ENCODE measurements at places on chromosomes 11 and 22. TPM values are rescaled to one million over a fixed set of nuclear protein-coding genes. Genes with fewer than 3 reads are reported as not detected.

DNA sequence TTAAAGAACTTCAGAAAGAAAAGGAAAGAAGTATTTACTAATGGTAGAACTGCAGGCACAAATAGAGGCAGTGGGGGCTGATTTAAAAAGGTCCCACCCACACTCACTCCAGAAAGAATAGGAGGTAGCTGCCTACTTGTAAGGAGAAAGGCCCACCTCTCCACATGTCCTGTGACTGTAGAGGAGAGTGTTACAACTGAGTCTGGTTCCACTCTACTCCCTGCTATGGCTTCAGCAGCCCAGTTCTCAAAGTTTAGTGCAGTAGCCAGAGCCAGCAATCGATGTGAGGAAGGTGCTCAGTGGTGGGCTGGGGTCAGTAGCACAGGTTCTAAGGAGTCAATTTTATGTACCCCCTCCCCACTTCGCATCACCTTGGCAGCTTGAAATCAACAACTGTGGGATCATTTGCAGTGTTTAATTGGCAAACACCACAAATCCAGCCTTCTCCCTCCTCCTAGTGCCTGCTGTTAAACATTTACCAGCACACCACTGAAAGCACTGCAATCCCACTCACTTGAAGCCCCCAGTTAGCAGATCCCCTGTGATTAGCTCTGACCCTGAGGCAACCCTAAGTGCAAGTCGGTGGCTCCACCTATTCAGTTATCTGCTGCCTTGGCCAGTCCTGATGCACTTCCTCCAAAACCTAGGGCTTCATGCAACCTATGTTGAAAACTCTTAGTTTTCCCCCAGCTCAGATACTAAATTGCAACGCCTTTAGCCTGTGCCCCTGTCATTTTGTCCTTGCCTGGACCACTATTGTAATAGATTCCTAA is 146.6 kb downstream of the BBOX1 start:
- DNase-seq: no peak

DNA sequence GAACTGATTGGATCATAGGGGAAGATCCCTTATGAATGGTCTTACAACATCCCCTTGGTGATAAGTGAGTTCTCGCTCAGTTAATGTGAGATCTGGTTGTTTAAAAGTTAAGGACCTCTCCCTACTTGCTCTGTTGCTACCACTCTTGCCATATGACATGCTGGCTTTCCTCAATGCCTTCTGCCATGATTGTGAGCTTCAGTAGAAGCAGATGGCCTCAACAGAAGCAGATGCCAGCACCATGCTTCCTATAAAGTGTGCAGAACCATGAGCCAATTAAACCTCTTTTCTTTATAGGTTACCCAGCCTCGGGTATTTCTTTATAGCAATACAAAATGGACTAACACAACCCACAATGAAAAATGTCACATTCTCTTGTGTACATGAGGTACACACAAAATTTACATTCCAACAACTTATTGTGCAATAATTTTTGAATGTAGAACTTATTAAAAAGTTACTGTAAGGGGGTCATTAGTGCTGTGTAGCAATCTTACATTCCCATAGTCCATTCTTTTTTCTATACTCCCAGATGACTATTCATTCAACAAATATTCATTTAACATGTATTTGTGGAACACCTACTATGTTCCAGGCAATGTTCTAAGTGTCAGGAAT is 10.3 kb downstream of the CYP2R1 start:
- DNase-seq: no peak

DNA sequence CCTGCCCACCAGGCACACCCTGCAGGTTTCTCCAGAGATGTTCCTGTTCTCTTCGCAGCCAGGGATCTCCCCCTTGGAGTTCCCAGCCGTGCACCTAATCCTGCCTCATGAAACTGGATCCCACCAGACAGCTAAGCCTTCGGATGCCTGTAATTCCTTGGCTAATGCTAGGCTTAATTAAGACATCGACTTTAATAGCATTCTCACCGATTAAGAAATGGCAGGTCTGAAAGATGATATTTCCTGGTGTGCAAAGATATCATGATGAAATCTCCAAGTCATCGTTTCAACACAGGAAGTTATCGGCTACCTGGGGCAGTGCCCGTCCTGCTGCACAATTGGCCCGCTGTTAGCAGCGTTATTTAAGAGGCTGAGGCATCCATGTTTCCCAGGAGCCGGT is 41.5 kb upstream of the CCND1 start:
- DNase-seq: no peak

GRCh38 chr22:48431536-48432315 is 1395.9 kb downstream of the BRD1 start:
- no peak for DNase-seq

DNA sequence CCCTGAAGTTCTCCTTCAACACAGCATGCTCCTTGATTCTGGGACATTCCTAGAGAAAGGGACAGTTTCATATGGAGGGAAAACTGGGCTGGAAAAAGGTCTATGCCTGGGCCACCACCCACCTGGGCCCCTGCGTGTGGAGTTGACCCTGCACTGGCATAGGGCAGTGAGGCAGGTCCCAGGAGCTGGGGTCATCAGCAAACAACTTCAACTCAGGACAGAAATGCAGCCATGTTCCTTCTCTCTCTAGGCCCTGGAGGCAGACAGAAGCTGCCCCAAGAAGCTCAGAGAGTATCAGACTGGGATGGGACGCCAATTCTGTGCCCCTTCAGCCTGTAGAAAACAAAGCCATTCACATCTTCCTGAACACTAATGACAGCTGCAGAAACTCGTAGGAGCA is 34.9 kb downstream of the RTL6 start:
- DNase-seq: no peak

DNA sequence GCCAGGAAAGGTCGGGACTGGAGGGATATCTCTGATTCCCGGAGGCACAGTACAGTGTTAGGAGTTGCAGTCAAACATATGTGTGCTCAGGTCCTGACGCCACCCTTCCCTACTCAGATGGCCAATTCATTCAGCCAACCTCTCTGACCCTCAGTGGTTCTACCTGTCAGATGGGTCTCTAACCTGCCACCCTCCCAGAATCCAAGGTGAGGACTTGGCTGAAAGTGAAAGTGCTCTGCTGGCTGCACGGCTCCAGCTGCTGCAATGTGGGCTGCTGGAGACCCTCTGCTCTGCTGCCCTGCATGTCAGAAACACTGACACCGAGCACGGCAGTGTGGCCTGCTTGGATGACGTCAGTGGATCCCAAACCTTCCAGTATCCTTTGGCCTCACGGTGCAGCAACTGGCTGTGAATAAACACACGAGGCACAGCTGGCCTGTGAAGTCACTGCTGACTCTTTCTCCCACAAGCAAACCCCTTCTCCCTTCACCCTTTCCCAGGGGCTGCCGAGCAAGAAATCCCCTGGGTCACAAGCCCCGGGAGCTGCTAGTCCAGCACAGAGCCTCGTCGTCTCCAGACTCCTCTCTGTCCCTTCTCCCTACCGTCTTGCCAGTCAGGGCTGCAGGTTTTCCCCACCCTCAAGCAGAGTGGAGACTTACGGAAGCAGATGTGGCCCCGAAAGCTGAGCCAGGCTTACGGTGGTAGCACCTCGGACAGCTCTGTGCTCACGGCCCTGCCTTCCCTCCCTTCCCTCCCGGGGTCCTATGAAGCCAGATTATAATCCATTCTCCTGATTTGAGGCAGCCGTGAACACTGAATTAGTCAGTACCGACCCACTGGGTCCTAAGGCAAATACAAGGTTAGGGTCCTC is 24.3 kb downstream of the KIAA0930 start:
- no peak for DNase-seq

Gene DNAJB7
- not detected for total RNA-seq

Gene GRM5
- total RNA-seq: not detected

Gene CHRM1
- total RNA-seq: not detected

Gene KCNA4
- total RNA-seq: 0.11 TPM

Gene MYEOV
- 13.6 TPM for total RNA-seq

Gene FIBIN
- 0.11 TPM for total RNA-seq
